Activated naive CD4-positive, alpha-beta T cell treated with anti-CD3 and anti-CD28 coated beads for 36 hours (primary cell): ENCODE measurements at places on chromosomes 2 and 18. TPM values are rescaled to one million over a fixed set of nuclear protein-coding genes. Genes with fewer than 3 reads are reported as not detected.

The DNAH7 gene
- total RNA-seq = not detected

The SCYGR4 gene
- not detected for total RNA-seq

The EFHD1 gene
- 1.3 TPM for total RNA-seq

The TUBB8B gene
- total RNA-seq = not detected

The CD8B2 gene
- total RNA-seq = 0.10 TPM

The TFPI gene
- total RNA-seq = not detected

GRCh38 chr2:233856184-233856583 lies 1.8 kb upstream of the HJURP start:
- peaks cover 7% of the 10 kb centered on the region for H3K27me3 ChIP-seq
- H3K4me1 ChIP-seq = peaks cover 17% of the 10 kb centered on the region
- H3K27ac ChIP-seq = no peak overlapping the region
- peak; percentile 6 for DNase-seq
- peaks cover 32% of the 10 kb centered on the region for H3K36me3 ChIP-seq

DNA sequence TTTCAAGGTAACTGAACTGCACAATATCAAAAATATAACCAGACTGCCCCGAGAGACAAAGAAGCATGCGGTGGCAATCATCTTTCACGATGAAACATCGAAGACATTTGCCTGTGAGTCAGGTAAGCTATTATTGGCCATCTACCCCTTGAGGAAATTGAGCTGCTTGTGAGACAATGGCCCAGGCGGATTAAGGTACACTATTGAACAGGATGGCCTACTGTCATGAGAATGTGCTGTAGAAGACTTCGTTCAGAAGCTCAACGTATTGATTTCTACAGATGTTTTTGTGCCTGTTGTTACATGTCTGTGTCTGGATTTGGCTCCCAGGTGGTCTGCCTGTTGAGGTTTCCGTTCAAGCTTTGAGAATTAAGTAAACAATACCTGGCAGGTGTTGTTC lies 198.7 kb downstream of the DOK6 start:
- no peak overlapping the region for H3K27ac ChIP-seq
- no peaks in the 10 kb centered on the region for H3K36me3 ChIP-seq
- H3K4me1 ChIP-seq = no peaks in the 10 kb centered on the region
- no peak for DNase-seq

- no peak overlapping the region for H3K27ac ChIP-seq
- peaks cover 20% of the 10 kb centered on the region for H3K36me3 ChIP-seq
- no peaks in the 10 kb centered on the region for H3K4me1 ChIP-seq
- DNase-seq = no peak
- no peaks in the 10 kb centered on the region for H3K27me3 ChIP-seq
Measured at GRCh38 chr2:135230150-135230549, 178.1 kb downstream of the RAB3GAP1 start.

GRCh38 chr2:64210816-64211215 lies 66.6 kb upstream of the PELI1 start:
- H3K4me1 ChIP-seq = peaks cover 83% of the 10 kb centered on the region
- no peak overlapping the region for H3K4me3 ChIP-seq
- H3K27me3 ChIP-seq = no peaks in the 10 kb centered on the region
- H3K27ac ChIP-seq = peak overlapping the region; percentile 8

DNA sequence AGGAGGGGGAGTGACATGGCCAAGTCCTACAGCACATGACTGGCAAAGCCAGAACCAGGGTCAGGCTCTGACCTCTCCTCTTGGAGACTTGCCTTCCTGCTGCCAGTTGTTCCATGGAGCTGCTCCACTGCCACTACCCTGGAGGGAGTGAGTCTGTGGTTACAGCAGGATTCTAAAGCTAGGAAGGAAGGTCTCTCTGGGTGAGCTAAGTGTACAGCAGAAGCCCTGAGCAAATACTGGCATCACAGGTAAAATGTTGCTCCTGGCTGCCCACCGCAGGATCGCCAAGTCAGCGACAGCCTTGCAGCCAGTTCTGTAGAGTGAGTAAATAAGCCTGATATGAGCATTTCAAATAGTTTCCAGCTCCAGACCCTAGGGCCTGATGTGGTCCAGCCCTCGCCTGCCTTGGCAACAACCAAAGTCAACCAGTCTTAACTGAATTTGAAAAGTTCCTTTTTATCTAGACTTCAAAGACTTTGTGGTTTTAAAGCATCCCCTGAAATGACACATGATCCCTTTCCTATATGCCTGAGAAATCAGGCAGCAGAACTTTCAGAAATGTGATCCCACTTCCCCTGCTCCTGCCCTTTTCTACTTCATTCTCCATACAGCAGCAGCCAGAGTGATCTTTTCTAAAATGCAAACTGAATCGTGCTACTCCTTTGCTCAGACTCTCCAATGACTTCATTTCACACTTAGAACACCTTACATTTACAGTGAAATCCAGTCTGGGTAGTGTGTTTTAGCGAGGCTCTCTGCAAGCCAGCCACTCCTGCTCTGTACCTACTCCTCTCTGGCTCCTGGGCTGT lies 114.3 kb downstream of the MGAT5 start:
- H3K36me3 ChIP-seq = peaks cover 12% of the 10 kb centered on the region
- no peak overlapping the region for H3K27ac ChIP-seq
- no peak overlapping the region for H3K4me3 ChIP-seq
- no peaks in the 10 kb centered on the region for H3K27me3 ChIP-seq
- peaks cover 23% of the 10 kb centered on the region for H3K4me1 ChIP-seq

DNA sequence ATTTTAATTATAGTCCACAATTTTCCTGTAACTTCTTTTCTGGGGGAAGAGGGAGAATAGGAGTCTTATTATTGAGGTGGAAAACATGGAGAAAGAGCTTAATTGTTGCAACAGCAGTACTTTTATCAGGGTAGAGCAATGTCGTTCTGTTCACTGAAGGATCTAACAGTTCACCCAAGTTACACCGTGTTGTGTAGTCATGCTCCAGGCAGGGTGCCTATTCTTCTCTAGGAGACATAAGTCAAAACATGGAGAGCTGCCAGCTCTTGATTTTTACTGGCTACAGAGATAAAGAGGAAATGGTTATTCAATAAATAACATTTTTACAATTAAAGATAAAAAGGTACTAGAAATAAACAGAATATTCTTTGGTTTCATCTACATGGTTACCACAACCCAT lies 594.3 kb upstream of the NETO1 start:
- H3K4me1 ChIP-seq = no peaks in the 10 kb centered on the region
- H3K27ac ChIP-seq = no peak overlapping the region
- no peaks in the 10 kb centered on the region for H3K27me3 ChIP-seq
- no peak overlapping the region for H3K4me3 ChIP-seq

DNA sequence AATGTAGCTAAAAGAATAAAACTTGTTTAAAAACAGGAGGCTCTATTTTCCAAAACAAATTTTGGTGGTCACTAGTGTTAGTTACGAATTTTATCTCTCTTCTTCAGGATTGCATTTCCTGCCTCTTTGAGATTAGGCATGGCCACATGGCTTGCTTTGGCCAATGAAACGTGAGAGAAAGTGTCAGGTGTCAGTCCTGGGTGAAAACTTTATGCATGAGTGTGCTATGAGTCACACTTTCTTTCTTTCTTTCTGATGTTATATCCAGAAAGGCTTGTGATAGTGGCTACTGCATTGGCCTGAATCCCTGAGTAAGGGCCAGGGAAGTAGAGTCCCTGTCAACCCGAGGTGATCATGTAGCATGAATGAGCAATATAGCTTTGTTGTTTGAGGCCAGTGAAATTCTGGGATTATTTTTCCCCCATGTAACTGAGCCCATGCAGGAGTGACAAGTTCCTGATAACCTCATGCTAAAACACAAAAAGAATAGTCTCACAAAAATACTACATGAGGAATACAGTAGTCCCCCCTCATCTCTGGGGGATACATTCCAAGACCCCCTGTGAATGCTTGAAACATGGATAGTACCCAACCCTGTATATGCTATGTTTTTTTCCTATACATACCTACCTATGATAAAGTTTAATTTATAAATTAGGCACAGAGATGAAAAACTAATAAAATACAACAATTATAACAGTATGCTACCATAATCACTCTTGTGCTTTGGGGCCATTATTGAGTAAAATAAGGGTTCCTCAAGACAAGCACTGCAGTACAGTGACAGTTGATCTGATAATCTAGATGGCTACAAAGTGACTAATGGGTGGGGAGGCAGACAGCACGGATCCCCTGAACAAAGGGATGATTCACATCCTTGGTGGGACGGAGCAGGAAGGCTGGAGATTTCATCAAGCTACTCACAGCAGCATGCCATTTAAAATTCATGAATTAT lies 109.5 kb downstream of the CDC42EP3 start:
- H3K36me3 ChIP-seq = no peaks in the 10 kb centered on the region
- peak; percentile 64 for DNase-seq
- H3K27ac ChIP-seq = no peak overlapping the region
- H3K27me3 ChIP-seq = no peaks in the 10 kb centered on the region
- peaks cover 16% of the 10 kb centered on the region for H3K4me1 ChIP-seq
- H3K4me3 ChIP-seq = no peak overlapping the region

DNA sequence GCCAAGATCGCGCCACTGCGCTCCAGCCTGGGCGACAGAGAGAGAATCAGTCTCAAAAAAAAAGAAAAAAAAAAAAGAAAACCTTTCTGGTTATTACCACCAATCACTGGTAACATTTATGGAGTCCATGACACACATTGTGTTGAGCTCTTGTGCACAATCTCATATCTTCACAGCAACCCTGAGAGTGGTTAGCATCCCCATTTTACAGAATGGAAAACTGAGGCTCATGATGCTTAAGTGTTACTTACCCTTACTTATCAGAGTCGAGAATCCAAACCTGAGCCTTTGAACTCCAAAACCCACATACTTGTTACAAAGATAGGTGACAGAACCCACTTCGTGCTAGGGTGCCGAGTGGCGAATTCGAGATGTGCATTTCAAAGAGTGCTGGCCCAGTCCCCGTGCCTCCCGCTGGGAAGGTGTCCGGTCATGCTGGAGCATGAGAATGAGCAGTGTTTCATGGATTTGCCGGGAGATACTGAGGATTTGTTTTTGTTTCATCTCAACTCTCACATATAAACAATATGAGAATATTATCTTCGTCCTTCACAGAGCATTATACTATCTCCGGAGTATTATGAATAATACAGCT lies 50.9 kb downstream of the CYP27C1 start:
- no peaks in the 10 kb centered on the region for H3K4me1 ChIP-seq
- no peak overlapping the region for H3K4me3 ChIP-seq
- H3K27ac ChIP-seq = no peak overlapping the region
